ENCODE measurements at places on chromosomes 6 and 20.

- no peak overlapping the region for H3K27ac ChIP-seq
- no peaks in the 10 kb centered on the region for H3K4me1 ChIP-seq
- DNase-seq = no peak
These were observed 448.7 kb upstream of the JARID2 start for GRCh38 chr6:14796974-14797762.

- H3K36me3 ChIP-seq = no peaks in the 10 kb centered on the region
- no peak for DNase-seq
- no peak overlapping the region for H3K27ac ChIP-seq
- no peak overlapping the region for H3K4me3 ChIP-seq
These were observed 234.1 kb downstream of the CDH26 start for GRCh38 chr20:60192326-60192725.

DNA sequence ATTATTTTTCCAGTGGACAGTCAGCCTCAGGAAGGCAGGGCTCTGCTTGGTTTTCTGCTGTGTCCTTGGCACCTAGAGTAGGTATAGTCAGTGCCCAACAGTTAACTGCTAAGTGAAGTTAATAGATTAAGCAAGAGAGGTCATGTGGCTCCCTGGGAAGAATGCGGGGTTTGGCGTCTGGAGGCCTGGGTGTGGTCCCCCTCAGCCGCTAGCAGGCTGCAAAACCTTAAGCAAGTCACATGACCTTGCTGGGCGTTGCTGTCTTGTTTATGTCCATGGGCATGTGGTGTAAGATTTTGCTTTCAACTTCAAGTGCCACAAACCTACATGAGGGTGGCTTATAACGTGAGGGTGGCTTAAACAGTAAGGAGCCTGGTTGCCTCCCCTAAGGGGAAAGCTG lies 75.5 kb upstream of the SCP2D1 start:
- H3K4me3 ChIP-seq = no peak overlapping the region
- no peak for DNase-seq
- H3K36me3 ChIP-seq = no peaks in the 10 kb centered on the region
- H3K27ac ChIP-seq = no peak overlapping the region
- H3K4me1 ChIP-seq = peaks cover 24% of the 10 kb centered on the region

GRCh38 chr6:15444081-15444731 lies 198.3 kb downstream of the JARID2 start:
- peaks cover 10% of the 10 kb centered on the region for H3K4me1 ChIP-seq
- H3K4me3 ChIP-seq = no peak overlapping the region
- no peaks in the 10 kb centered on the region for H3K27me3 ChIP-seq

DNA sequence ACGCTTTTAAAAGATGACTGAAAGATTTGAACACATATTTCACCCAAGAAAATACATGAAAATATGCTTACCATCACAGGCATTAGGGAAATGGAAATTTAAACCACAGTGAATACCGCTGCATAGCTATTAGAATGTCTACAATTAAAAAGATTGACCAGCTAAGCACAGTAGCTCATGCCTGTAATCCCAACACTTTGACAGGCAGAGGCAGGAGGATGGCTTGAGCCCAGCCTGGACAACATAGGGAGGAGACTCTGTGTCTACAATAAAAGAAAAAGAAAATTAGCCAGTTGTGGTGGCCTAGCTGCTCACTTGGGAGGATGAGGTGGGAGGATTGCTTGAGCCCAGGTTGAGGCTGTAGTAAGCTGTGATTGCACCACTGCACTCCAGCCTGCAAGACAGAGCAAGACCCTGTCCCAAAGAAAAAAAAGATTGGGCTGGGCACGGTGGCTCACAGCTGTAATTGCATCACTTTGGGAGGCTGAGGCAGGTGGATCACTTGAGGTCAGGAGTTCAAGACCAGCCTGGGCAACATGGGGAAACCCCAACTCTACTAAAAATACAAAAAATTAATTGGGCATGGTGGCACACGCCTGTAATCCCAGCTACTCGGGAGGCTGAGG lies 163.7 kb upstream of the AKAP12 start:
- H3K4me3 ChIP-seq = no peak overlapping the region
- no peak overlapping the region for H3K27ac ChIP-seq
- H3K27me3 ChIP-seq = no peaks in the 10 kb centered on the region
- H3K4me1 ChIP-seq = no peaks in the 10 kb centered on the region
- no peaks in the 10 kb centered on the region for H3K36me3 ChIP-seq
- DNase-seq = no peak

GRCh38 chr6:20696676-20697075 lies 162.4 kb downstream of the CDKAL1 start:
- H3K4me1 ChIP-seq = no peaks in the 10 kb centered on the region
- no peaks in the 10 kb centered on the region for H3K36me3 ChIP-seq
- H3K4me3 ChIP-seq = no peak overlapping the region
- DNase-seq = no peak
- no peak overlapping the region for H3K27ac ChIP-seq

GRCh38 chr6:167573461-167574215 lies 248.8 kb downstream of the TTLL2 start:
- no peaks in the 10 kb centered on the region for H3K4me1 ChIP-seq
- no peak overlapping the region for H3K4me3 ChIP-seq
- no peaks in the 10 kb centered on the region for H3K36me3 ChIP-seq
- no peak overlapping the region for H3K27ac ChIP-seq
- H3K27me3 ChIP-seq = no peaks in the 10 kb centered on the region

- no peak overlapping the region for H3K4me3 ChIP-seq
- DNase-seq = no peak
- no peak overlapping the region for H3K27ac ChIP-seq
- H3K4me1 ChIP-seq = peaks cover 22% of the 10 kb centered on the region
- no peaks in the 10 kb centered on the region for H3K27me3 ChIP-seq
These were observed 18.4 kb downstream of the FOXP4 start for GRCh38 chr6:41564448-41565142.
